Smooth muscle cell of bladder (primary cell): ENCODE measurements at places on chromosomes 4 and X. TPM values are rescaled to one million over a fixed set of nuclear protein-coding genes. Genes with fewer than 3 reads are reported as not detected.

NEUROG2 gene
- total RNA-seq, result not detected in 2 replicates

CENPVL2 gene
- not detected in 2 replicates for total RNA-seq

GPR143 gene
- total RNA-seq, result not detected in 2 replicates

SHISA3 gene
- total RNA-seq, result 0.28 and 0.65 TPM in 2 replicates

PRPS1 gene
- 34.6 and 44.4 TPM in 2 replicates for total RNA-seq

NAP1L5 gene
- 8.2 and 9.8 TPM in 2 replicates for total RNA-seq

CSAG1 gene
- total RNA-seq, result not detected in 2 replicates

SAT1 gene
- total RNA-seq, result 112 and 120 TPM in 2 replicates

CDS1 gene
- total RNA-seq, result 0.28 and 0.43 TPM in 2 replicates

CENPVL3 gene
- not detected in 2 replicates for total RNA-seq

NLGN4X gene
- 0.14 and 0.55 TPM in 2 replicates for total RNA-seq

NAA11 gene
- total RNA-seq, result not detected in 2 replicates

UCP1 gene
- not detected in 2 replicates for total RNA-seq

TMSB15B gene
- total RNA-seq, result 2.1 and 2.7 TPM in 2 replicates
